ENCODE measurements at places on chromosomes 5 and 9. TPM values are rescaled to one million over a fixed set of nuclear protein-coding genes. Genes with fewer than 3 reads are reported as not detected.

The EXD3 gene
- total RNA-seq = 7.5 TPM

The SLC26A2 gene
- 34.9 TPM for total RNA-seq

The SMIM15 gene
- total RNA-seq = 44.7 TPM

The F12 gene
- not detected for total RNA-seq

The GPX8 gene
- 120 TPM for total RNA-seq

The CERT1 gene
- 94.1 TPM for total RNA-seq

Data from urinary bladder (tissue), 4 donors.